ENCODE measurements at places on chromosomes 3 and 15. TPM values are rescaled to one million over a fixed set of nuclear protein-coding genes. Genes with fewer than 3 reads are reported as not detected.
A peak's percentile ranks its signal among the peaks of the same experiment; 100 is the strongest.

LYSMD2 gene
- total RNA-seq, result 4.1 TPM

EAF1 gene
- total RNA-seq, result 37.9 TPM

CHRD gene
- total RNA-seq, result 1.9 TPM

SLC24A5 gene
- not detected for total RNA-seq

TNNC1 gene
- total RNA-seq, result 7.7 TPM

PFKFB4 gene
- total RNA-seq, result 13.9 TPM

HRG gene
- total RNA-seq, result not detected

GLCE gene
- total RNA-seq, result 11.9 TPM

ADAM10 gene
- total RNA-seq, result 159 TPM

DNA sequence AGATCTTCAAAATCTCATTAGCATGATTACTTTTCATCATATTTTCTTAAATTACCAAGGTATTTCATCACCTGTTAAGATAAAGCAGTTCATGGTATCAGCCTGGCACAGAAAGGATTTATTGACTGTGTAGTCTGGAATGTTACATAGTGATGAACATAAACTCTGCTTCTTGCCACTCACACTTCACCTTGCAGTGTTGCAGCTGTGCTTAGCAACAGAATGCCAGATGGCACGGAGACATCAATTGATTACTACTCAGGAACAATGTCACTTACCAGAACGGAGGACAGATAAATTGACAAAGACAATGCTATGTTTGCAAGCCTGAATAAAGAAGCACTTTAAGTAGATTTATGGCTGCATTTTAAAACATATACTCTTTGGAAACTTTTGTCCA, 15.0 kb upstream of the BCHE start:
- H3K4me1 ChIP-seq, result no peaks in the 10 kb centered on the region
- H3K36me3 ChIP-seq, result no peaks in the 10 kb centered on the region
- H3K27ac ChIP-seq, result no peak overlapping the region
- H3K27me3 ChIP-seq, result no peaks in the 10 kb centered on the region

DNA sequence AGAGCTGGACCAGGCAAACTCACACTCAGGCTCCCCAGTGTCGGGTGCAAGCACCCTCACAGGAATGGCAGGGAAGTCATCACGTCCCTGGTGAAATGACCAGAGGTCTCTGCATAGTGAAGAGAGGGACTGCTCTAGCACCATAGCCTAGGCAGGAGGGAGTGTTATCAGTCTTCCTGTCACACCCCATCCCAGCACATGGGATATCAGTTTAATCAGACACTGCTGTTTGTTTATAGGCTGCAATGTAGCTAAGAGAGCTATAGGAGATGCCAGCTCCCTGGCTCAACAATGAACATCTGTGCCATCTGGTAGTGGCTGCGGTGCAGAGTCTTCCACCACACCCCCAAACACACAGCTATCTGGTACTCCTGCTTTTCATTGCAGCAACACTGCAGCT, 776.6 kb downstream of the ZNF385D start:
- no peak overlapping the region for H3K4me3 ChIP-seq
- no peak for DNase-seq
- H3K27ac ChIP-seq, result no peak overlapping the region
- H3K27me3 ChIP-seq, result no peaks in the 10 kb centered on the region

GRCh38 chr15:41501191-41501917, 7.7 kb downstream of the ITPKA start:
- no peak overlapping the region for H3K27ac ChIP-seq
- H3K4me1 ChIP-seq, result no peaks in the 10 kb centered on the region
- H3K36me3 ChIP-seq, result no peaks in the 10 kb centered on the region

- H3K27me3 ChIP-seq, result no peaks in the 10 kb centered on the region
- no peak overlapping the region for H3K27ac ChIP-seq
- no peaks in the 10 kb centered on the region for H3K4me1 ChIP-seq
- H3K36me3 ChIP-seq, result no peaks in the 10 kb centered on the region
- H3K4me3 ChIP-seq, result no peak overlapping the region
Observed at GRCh38 chr3:43773273-43774094, 82.7 kb downstream of the ABHD5 start.

DNA sequence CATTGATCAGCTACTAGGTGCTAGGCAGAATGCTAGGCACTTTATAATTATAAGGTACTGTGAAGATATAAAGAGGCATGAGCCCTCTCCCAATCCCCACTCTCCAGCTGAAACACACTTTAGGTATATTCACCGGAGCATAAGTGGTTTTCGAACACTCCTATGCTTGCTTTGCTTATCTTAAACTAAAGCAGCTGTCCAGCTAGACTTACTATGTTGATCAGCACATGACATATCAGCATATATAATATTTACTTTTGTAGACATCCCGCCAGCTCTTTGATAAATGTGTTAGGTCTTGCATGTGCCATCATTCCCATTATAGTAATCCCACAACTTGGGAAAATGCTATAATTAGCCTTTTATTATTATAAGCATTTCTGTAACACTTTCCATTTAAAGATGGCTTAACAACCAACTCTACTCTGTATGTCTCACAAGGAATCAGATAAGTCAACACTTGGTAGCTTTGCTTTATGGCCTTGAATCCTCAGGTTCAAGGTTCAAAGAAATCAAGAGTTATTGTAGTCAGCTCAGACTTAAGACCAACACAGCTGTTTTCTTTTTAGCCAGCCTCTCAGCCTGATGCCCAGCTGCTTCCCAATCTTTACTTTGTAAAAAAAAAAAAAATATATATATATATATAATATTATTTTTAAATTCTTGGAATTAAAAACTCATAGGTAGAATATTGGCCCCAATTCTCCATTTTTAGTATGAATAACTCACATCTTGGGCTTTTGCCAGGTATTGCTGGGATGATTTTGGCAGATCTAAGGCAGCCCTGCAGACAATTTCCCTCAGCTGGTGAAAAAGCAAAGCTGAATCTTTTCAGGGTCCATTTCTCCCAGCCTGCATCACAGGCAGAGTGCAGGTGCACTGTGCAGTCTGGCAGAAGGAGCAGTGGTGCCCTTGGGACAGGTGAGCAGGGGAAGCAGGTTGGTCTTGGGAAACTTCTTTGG, 104.2 kb downstream of the THRB start:
- H3K27ac ChIP-seq, result no peak overlapping the region
- H3K4me1 ChIP-seq, result peaks cover 5% of the 10 kb centered on the region
- no peak for DNase-seq
- no peak overlapping the region for H3K4me3 ChIP-seq
- no peaks in the 10 kb centered on the region for H3K27me3 ChIP-seq

DNA sequence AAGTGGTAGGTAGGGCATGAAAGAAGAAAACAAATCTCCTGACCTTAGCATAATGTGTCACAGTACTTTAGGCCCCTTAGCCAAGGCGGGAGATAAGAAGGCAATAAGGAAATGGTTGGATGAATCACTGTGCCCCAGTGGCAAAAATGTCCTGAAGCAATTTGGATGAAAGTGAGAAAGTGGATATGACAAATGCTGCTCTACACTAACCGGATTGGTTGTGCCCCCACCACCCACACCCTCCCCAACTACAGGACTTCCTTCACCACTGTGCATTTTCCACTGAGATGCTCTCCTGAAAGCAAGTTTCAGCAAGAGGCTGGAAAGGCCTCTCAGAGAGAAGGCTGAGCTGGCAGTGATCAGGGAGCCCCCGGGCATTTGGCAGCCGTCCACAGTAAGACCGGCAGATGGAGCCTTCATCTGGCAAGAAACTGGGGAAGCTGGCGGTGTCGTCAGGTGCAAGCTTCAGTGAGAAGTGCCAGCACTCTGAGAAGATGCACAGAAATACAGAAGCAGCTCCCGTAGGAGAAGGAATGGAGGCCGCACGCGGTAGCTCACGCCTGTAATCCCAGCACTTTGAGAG, 63.8 kb downstream of the ATP1B3 start:
- no peak overlapping the region for H3K4me3 ChIP-seq
- DNase-seq, result peak; percentile 47
- no peak overlapping the region for H3K27ac ChIP-seq
- H3K4me1 ChIP-seq, result no peaks in the 10 kb centered on the region

GRCh38 chr3:17433876-17434275, 308.6 kb downstream of the TBC1D5 start:
- H3K36me3 ChIP-seq, result peaks cover 2% of the 10 kb centered on the region
- no peak overlapping the region for H3K4me3 ChIP-seq
- no peaks in the 10 kb centered on the region for H3K27me3 ChIP-seq
- DNase-seq, result no peak

GRCh38 chr3:126654571-126655383, at the start of gene TXNRD3:
Gene TXNRD3 (minus strand): TSS chr3:126655124.
- H3K27me3 ChIP-seq, result no peaks in the 10 kb centered on the region
- 0 out of 2 replicates have a peak, but pooled peaks cover 2% of the 10 kb centered on the region for H3K36me3 ChIP-seq
- peak; percentile 84 for DNase-seq

DNA sequence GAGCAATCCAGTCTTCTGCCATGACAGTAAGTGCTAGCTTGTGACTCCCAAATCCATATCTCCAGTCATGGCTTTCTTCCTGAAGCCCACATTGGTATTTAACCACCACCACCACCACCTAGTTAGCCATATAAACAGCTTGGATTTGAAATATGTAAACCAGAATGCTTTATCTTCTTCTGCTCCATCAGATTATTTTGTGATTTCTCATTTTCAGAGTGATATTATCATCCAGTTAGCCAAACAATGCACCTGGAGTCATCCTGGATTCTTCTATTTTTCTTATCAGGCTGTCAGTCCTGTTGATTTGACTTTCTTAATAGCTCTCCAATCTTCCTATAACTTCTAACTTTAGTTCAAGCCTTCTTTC, 124.3 kb upstream of the PTX3 start:
- no peaks in the 10 kb centered on the region for H3K4me1 ChIP-seq
- H3K27ac ChIP-seq, result no peak overlapping the region
- DNase-seq, result no peak
- no peaks in the 10 kb centered on the region for H3K27me3 ChIP-seq

DNA sequence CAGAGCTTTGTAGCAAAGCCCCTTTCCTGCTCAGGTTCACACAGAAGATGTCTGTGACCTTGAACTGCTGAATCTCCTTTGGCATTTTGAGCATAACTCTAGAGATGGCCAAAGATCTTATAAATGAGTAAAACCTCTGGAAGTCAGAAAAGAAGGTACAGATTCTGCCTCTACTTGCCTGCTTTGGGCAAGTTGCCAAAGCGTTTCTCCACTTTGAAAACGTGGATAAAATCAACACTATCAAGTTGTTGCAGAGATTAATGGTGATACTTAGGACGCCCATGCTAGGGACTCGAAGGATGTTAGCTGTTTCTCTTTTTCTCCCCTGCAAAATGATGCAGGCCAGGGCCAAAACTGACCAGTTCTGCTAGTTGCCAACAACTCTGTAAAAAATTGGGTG, 68.0 kb upstream of the CMTM7 start:
- peaks cover 6% of the 10 kb centered on the region for H3K4me1 ChIP-seq
- DNase-seq, result no peak
- H3K4me3 ChIP-seq, result no peak overlapping the region
- no peaks in the 10 kb centered on the region for H3K27me3 ChIP-seq
- H3K36me3 ChIP-seq, result no peaks in the 10 kb centered on the region
